ENCODE measurements at places on chromosomes 1 and 21.

DNA sequence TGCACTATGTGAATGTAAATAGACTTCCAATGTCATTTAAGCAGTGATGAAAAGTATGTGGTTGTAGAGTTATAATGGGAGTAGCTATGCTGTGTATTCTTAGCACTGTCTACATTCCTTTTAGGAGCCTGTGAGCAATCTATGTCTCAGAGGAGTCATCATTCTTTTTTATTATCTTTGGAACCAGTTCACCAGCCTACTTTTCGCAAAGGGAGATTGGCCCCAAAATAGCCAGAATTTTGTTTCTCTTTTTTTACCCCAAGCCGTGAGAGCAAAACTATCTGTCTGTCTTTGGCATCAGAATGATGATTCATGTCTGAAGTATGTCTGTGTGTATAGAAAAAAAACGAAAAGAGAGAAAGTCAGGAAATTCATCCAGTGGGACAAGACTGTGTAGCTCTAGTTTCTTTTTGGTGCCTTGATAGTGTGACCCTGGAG, 44.2 kb downstream of the OSBPL9 start:
- DNase-seq = no peak

GRCh38 chr1:161932668-161933067, 91.0 kb downstream of the OLFML2B start:
- DNase-seq = no peak

GRCh38 chr1:164983023-164983650, 373.4 kb downstream of the LMX1A start:
- DNase-seq = no peak

DNA sequence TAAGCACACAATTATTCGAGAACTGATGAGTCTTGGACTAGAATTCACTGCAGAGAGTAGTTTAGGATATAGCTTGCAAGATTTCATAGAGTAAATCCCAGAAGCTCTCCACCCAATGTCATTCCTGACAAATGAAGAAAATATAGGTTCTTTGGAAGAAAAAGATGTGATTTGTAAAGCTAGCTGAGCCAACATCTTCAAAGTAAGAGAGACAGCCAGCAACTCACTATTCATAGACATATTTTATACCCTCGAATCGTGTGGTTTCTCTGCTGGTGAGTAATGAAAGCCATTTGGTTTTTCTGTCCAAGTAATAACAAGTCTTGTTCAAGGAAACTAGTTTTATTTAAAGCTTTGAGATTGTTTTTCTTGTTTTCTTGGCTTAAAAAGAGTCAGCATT, 165.7 kb upstream of the SYT6 start:
- DNase-seq = no peak

DNA sequence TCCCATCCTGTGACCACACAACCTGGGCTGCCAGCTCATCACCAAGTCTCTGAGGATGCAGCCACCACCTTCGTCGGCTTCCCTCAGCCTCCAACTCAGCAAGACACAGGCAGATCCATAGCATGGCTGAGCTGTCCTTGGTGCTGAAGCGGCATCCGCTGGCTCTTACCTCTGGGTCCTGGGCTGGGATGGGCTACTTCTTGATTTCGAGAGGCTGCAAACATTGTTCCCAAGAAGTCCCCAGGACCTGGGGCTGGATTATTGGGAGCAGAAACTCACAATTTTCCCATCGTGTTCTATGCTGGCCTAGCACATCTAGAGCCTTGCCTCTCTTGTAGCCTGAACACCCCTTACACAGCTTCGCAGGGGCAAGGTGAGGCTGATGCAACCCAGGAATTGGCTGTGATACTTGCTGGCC, 24.9 kb upstream of the C1QA start:
- no peak for DNase-seq

DNA sequence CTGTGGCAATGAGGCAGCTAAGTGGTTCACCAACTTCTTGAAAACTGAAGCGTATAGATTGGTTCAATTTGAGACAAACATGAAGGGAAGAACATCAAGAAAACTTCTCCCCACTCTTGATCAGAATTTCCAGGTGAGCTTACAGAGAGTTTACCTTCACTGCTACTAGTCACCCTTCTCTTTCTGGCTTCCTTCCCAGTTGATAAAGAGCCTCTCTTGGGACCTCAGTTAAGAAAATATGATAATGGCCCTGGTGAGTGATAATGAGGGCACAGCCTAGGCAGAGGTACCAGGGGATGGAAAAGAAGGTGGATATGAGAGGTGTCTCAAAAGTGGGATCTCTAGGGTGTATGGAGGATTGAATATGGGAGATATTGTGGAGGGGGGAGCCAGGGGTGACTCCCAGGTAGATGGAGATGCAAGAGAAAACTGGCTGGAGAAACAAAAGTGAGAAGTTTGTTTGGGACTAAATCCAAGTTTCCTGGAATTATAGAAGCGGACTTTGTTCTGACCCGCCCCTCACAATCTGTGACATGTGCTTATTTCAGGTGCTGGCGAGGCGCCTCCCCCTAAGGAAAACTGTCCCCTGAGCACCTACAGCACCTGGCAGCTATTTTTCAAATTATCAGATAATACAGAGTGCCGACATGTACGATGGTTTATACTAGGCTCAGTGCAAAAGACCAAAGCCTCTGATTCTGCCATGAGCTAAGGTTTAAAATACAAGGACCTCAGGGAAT, 13.7 kb downstream of the MTARC2 start:
- DNase-seq = no peak

DNA sequence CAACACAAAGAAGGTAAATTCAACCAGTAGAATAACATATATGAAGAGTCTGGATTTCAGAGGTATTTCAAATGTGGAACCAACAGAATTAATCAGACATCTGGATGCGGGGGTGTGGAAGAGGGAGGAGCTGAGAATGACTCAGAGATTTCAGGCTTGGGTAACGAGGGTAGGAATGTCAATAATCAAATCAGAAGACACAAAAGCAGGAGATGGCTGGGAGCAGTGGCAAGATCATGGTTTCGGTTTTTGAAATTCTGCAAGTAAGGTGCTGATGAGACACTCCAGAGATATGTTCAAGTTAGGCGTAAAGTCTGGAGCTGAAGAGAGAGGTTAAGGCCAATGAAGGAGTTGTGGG, 64.0 kb downstream of the PLPPR5 start:
- no peak for DNase-seq

DNA sequence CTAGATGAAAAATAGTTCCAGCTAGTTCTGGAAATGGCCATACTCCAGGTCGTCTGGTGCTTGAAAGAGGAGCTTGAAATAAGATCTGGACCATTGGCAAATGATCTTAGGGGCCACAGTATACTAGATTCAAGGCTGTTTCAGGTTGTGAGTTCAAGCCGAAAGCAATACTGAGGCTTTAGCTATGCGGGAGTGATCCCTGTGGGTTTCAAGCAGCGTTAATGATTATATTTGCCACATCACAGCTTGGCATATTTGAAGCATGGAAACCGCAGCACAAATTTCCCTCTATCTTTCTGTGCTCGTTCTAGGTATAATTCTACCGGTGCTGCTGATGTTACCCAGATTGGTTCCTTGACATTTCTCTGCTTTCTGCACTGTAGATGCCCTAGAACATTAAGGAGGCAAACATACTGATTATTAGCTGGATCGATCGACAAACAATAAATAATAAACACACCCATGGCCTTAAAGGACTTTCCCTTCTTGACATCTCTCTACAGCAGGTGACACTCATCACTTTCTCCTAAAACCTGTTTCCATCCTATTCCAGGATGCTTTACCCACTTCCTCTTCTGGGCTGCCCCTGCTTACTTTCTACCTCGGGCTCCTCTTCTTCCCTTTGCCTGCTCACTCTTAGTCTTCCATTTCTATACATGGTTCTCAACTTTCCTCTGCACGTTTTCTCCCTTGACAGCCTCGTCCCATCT, 40.6 kb upstream of the LYST start:
- no peak for DNase-seq

Data from cardiac septum (tissue), 1 donor.